ENCODE measurements at places on chromosomes 12 and 14. TPM values are rescaled to one million over a fixed set of nuclear protein-coding genes. Genes with fewer than 3 reads are reported as not detected.
A peak's percentile ranks its signal among the peaks of the same experiment; 100 is the strongest.

HOXC12 gene
- not detected for total RNA-seq

- no peak for DNase-seq
Observed at GRCh38 chr12:28776220-28776619, 372.9 kb upstream of the FAR2 start.

KRT80 gene
- 8.6 TPM for total RNA-seq

ANGEL1 gene
- 24.1 TPM for total RNA-seq

DNA sequence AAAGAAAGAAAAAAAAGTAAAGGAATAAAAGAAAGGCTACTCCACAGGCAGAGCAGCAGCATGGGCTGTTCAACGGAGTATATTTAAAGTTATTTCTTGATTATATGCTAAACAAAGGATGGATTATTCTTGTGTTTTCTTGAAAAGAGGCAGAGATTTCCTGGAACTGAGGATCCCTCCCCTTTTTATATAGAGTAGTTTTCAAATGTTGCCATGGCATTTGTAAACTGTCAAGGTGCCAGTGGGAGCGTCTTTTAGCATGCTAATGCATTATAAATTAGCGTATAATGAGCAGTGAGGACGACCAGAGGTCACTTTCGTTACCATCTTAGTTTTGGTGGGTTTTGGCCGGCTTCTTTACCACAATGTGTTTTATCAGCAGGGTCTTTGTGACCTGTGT lies 383.0 kb downstream of the PCNX1 start:
- DNase-seq: no peak

- no peak for DNase-seq
Observed at GRCh38 chr12:114404083-114404925, 1.6 kb downstream of the TBX5 start.

DNA sequence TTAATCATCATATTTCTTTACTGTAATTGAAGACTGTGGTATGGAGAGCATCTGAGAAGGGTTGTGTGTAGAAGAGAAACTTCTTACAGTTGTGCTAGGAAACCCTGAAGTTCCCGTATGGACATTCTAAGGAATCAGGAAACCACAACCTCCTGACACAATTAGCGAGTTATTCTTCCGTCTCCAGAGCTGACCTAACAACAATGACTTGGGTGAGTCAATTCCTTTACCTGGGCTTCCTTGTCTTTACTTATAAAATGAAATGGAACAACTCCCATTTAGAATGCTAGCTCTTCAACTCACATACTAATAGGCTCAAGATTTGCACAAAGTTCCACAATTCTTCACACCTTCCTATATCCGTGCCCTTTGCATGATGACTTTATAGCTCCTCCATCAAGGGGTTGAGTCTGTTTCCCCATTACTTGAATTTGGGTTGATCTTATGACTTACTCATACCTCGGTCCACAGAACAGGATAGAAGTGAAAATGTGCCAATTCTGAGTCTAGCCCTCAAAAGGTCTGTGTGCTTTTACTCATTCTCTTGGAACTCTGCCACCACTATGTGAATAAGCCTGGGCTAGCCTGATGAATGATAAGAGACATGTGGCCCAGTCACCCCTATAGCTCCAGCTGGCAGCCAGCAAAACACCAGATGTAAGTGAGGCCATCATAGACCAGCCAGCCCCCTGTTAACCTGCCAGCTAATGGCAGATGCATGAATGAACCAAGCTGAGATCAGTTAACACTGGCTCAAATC lies 459.4 kb downstream of the ETNK1 start:
- no peak for DNase-seq

- no peak for DNase-seq
Observed at GRCh38 chr12:101713059-101713682, 15.7 kb downstream of the CHPT1 start.

DNA sequence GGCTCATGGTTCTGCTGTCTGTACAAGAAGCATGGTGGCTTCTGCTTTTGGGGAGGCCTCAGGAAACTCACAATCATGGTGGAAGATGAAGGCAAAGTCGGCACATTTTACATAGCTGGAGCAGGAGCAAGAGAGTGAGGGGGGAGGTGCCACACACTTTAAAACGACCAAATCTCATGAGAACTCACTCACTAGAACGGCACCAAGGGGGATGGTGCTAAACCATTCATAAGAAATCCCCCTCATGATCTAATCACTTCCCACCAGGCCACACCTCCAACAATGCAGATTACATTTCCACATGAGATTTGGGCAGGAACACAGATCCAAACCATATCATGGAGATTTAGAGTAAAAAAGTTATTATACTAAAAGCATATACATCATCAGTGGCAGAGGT lies 13.6 kb upstream of the LEMD3 start:
- no peak for DNase-seq

NOS1 gene
- 4.9 TPM for total RNA-seq

GZMB gene
- total RNA-seq: 8.1 TPM

DNA sequence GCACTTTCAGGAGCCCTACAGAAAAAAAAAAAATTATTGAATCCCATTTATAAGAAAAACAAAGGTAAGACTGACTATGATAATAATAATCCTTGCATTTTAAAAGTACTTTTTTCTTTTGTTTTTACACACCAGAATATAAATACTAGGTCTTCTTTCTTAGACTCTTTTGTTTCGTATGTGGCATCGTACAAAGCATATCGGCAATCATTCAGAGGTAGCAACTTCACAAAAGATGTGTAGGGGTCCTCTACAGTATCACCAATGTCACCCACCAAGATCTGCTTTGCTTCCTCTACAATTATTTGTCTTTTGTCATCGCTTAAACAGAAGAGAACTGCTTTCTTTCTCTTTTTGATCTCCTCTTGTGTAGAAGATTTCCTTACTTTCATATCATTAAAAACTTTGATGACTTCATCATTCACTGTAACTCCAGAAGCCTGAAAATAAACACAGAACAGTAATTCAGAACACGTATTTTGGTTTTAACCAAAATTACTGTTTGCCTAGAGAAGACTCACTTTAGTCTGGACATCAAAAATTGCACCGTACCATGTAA lies 1.2 kb downstream of the CFL2 start:
- no peak for DNase-seq

GRCh38 chr14:100610511-100611217 lies 23.4 kb upstream of the BEGAIN start:
- DNase-seq: peak; percentile 45

DNA sequence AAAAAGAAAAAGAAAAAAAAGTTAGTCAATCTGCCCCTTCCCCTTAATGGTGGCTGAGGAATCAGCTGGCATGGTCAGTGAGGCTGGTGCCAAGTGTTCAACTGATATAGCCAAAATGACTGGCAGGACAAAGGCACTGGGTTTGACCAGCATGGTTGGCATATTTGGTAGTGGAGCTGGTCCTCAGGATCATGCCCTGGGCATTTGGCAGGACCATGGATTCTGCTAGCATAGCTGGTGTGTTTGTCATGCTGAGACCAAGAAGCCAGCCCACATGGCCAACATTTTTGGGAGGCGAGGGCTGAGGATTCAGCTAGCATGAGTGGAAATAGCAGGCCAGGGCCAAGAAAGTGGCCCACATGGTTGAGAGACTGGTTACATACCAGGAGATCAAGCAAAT lies 136.5 kb downstream of the FBXL14 start:
- no peak for DNase-seq

DNA sequence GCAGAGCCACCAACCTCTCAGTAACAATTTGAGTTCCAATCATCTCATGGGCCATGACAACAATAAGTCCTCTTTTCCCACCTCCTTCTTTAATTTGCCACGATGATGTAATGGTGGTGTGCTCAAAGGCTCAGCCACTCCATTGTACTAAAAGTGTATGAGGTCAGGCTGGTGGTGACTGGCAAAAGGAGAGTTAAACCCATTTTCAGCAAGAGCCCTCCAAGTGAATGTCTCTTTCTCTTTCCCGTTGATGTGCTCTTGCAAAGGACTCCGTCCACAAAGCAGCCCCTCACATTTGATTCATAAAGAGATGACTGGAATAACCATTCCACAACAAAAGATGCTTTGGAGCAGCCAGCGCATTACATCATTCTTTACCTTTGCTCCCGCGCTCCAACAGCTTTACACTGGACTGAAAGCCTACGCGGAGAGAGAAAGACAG lies 41.6 kb downstream of the DUSP16 start:
- DNase-seq: no peak

GRCh38 chr14:58637040-58637390 lies 747 bp upstream of the DACT1 start:
- peak; percentile 70 for DNase-seq

- DNase-seq: no peak
Observed at GRCh38 chr12:106135075-106135474, 3.7 kb downstream of the NUAK1 start.

DNA sequence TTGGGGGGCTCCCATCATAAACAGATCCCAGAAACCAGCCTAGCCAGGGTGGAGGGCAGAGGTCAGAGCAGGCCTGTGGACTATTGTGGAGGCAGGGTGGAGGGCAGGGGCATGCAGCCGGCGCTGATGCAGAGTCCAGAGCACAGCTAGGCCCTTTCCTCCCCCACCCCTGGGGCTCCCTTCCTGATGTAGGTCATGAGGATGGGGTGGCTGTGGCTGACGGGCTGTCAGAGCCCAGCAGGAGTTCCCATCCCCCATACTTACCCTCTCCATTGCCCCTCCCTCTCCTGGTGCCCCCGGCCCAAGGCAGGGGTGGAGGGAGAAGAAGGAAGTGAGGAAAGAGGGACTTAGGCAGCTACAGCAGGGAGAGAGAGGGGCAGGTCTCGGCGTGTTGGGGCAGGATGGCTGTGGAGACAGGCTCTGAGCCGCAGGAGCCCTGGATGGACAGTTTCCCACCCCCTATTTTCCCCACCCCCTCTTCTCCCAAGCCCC lies 5.7 kb upstream of the ZNF385A start:
- no peak for DNase-seq

DNA sequence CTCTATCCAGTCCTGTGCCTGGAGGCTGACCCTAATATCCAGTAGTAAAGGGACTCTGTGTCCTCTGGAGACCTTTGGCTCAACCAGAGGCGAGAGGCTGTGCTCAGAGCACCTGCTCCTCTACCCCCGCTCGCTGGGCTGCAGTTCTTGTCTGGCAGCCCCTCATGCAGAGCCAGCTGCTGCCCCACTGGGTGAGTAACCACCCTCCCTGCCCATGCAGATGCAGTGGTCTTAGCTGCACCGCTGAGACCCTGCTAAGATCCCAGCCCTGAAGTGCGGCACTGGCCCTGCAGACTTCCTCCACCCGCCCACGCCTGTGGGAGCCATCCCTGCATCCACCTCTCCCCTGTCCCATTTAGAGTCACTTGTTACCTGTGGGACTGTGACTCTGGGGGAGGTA lies 347.5 kb upstream of the SFSWAP start:
- DNase-seq: no peak

GRCh38 chr12:39572551-39572950 lies 47.1 kb downstream of the ABCD2 start:
- DNase-seq: no peak

AVPR1A gene
- total RNA-seq: 1.7 TPM

DNA sequence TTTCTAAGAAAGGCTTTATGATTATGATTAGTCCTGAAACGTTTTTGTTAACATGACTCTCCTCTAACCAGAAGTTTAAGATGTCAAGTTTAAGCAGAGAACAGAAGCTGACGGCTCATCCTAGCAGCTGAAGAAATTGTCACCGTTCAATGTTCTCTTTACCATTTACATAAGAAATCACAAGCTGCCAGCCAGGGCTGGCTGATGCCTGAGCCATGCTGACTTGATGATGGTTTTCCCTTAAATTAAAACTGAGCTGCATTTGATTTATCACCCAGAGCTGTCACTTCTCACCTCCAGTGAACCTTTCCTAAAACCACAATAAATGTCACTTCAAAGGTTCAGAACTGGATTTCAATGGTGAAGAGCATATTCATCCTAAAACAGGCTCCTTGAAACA lies 153.6 kb downstream of the KTN1 start:
- DNase-seq: no peak

- DNase-seq: no peak
Observed at GRCh38 chr12:89238593-89238992, 113.7 kb downstream of the DUSP6 start.

LPCAT3 gene
- total RNA-seq: 70.5 TPM

GRCh38 chr14:53683229-53683628 lies 273.4 kb downstream of the BMP4 start:
- no peak for DNase-seq

Measured in upper lobe of right lung (tissue), 1 donor.